ENCODE measurements at places on chromosomes 13 and 19.

- DNase-seq = no peak
These were observed 13.2 kb downstream of the CLASRP start for GRCh38 chr19:45051929-45052579.

DNA sequence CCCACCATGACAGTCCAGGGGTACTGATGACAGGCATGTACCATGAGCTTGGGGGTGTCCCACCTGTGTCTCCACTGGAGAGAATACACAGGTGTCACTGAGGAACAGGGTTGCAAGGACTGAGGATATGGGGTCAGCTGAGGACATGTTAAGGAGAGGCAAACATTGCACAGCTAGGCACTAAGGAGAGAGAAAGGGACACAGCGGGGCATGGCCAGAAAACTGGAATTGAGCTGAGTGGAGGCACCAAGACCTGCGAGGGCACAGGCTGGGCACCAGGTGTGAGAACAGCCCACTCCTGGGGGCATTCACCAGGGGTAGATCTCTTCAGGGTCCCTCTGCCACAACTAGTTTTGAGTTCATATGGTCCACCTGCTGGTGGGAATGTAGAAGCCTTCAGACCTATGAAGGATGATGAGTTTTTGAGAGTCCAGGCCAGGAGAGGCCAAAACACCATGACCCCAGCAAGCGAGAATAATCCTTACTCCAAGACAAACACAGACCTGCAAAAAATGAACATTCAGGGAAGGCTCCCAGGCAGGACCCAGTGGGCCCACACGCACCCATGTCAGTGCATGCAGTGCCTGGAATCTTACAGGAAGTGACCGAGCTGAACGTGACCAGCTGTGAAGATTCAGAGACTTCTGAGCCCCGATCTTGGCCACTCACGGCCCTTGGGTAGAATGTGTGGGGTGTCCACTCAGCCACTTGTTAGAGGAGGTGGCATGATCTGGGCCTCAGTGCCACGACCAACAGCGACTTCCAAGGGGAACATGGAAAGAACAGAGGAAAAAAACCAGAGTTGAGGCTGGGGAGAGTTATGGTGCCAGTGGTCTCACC lies 1.4 kb upstream of the ZNF584 start:
- no peak for DNase-seq

GRCh38 chr13:112984501-112984900 lies 15.5 kb downstream of the MCF2L start:
- DNase-seq = no peak

- DNase-seq = no peak
These were observed 227.6 kb downstream of the FGF9 start for GRCh38 chr13:21898459-21898858.

DNA sequence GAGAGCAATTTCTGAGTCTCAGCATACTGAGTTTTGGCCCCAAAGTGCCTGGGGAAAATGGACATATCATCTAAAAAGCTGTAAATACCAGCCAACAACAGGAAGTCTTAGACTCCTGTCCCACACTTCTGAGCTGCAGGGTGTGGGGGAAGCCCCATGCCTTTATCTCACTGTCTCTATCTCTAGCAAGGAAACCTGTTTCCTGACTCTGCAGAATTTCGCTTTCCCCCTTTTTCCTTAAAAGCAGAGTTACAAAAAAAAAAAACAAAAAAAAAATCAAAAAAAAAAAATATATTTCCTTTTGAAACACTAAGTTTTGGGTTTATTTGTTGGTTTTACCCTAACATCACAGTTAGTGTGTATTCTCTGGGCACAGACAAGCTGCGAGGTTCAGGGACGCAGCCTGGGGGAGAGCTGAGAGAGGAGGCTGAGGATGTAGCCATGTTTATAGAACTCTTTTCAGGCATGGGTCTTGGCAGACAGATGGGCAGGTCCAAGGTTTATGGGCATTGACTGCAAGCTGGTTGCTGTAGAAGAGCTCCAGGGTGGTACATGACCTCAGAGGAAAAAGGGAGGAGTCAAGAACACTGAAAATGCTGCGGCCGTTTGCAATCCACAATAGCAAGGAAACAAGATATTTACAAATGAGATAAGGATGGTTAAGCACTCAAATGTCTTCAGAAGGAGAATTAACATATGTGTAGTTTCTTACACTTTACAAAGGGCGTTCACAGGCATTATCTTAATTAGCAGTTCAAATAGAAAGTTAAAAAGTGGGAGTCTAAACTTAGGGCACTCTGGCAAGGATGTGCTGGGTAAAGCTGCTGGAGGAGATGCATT lies 4.9 kb downstream of the MBNL2 start:
- DNase-seq = no peak

GRCh38 chr19:6056282-6056741 lies 54.0 kb downstream of the RFX2 start:
- no peak for DNase-seq

GRCh38 chr13:75330770-75331169 lies 151.2 kb downstream of the TBC1D4 start:
- DNase-seq = no peak

DNA sequence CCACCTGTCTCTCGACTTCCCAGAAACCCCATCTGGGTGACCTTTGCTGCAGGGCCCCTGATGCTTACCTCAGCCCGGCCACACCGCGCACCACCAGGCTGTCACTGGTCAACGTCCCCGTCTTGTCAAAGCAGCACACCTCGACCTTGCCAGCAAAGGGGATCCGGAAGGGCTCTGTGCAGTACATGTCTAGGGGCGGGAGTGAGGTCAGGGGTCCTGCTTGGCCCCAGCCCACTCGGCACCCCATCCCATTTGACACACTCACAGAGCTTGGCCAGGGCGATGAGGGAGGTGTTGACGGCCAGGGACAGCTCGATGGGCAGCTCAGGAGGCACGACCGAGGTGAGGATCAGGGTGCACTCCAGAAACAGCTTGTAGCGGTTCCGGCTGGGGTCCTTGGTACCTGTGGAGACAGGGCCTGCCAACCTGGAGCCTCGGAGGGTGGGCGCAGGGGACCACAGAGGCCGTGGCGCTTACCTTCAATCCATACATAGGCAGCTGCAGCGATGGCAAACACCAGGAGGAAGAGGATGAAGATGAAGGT lies 8.4 kb downstream of the ATP13A1 start:
- no peak for DNase-seq
